ENCODE measurements at places on chromosomes 5 and 9.

- DNase-seq: no peak
These were observed 364.6 kb upstream of the TRPC7 start for GRCh38 chr5:136729901-136730355.

DNA sequence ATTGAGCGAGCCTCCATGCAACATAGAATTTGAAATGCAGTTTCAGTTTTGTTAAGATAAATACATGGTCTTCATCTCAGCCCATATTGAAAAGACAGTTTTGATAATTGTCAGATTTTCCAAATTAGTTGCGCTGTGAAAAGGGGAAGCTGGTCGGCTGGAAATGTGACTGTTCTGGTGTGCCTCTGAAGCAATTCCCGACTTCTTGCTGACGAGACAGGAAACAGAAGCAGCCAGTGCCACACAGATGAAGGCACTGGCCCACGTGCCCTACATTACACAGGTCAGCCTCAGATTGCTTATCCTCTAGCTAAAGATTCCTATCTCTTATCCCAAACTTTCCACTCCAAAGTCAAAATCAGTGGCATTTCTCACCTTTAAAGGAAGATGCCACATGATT is 214.1 kb upstream of the TLE4 start:
- DNase-seq: no peak

GRCh38 chr9:97673922-97674321 is 23.2 kb downstream of the XPA start:
- no peak for DNase-seq

DNA sequence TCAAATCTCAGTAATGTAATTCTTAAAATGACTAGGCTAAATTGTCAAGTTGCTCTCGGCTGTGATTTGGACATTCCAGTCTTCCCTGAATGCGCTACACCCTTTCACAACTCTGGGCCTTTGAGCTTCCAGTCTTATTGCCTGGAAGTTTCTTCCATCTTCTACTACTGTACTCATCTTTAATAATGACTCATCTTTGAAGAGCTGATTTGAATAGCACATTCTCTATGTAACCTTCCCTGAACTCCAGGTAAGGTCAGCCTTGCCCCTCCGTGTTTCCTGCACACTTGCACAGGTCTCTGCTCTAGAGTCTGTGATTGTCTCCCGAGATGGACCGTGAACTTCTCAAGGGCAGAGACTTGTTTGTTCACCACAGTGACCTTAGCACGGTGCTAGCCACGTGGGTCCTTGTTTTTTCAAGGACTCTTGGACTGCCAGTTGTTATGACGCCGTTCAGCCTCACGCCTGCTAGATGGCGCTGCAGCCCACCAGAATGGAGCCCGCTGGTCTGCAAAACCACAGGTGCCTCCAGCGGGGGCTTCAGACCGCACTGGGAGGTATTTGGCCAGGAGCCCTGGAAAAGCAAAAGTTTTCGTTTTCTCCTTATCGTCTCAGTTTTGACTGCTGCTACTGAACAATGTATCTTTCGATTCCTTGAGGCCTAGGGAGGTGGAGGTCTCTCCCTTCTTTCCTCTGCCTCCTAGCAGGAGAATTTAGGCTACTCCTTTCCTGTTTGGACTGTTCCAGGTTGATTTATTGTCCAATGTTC is 44.4 kb downstream of the SEC61B start:
- DNase-seq: no peak

GRCh38 chr9:72533322-72533721 is 11.9 kb downstream of the TMC1 start:
- DNase-seq: no peak

- no peak for DNase-seq
These were observed 427.6 kb downstream of the IRX1 start for GRCh38 chr5:4023091-4023752.

DNA sequence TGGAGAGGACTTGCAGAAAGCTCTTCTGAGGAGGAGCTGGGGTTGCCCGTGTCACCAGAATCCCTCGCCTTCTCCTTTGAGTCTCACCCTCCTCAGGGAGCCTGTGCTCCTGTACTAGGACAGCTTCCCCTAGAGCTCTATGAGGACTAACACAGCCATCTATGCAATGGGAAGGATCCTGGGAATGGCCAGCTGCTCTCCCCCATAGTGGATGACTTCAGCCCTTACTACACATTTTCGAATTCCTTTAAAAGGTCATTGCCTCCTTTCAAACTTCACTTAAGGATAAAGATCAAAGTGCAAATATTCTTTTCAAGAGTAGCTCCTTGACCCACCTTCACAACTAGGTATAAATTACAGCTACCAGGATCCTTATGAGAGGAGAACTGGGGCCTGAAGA is 55.1 kb downstream of the PRDM6 start:
- DNase-seq: no peak

GRCh38 chr9:38680837-38681445 is 39.0 kb downstream of the FAM240B start:
- no peak for DNase-seq

DNA sequence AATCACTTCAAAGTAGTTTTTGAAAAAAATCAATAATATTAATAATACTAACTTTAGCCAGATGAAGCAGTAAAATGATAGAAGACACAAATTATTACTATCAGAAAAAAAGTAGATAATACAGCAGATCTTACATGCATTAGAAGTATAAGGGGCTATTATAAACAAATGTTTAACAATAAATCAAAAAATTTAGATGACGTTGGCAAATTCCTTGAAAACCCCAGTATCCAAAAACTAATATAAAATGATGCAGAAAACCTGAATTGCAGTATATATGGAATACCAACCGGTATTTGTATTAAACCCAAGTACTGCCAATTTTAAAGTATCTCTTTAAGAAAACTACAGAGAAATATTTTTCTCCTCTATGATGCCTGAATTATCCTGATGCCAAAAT is 573.3 kb upstream of the CTNND2 start:
- DNase-seq: no peak

GRCh38 chr5:180376511-180376910 is 23.4 kb upstream of the GFPT2 start:
- no peak for DNase-seq

- DNase-seq: no peak
These were observed 1085.2 kb upstream of the ARRDC3 start for GRCh38 chr5:92468295-92468694.

- DNase-seq: no peak
These were observed 89.6 kb downstream of the KIF4B start for GRCh38 chr5:155103146-155103545.

DNA sequence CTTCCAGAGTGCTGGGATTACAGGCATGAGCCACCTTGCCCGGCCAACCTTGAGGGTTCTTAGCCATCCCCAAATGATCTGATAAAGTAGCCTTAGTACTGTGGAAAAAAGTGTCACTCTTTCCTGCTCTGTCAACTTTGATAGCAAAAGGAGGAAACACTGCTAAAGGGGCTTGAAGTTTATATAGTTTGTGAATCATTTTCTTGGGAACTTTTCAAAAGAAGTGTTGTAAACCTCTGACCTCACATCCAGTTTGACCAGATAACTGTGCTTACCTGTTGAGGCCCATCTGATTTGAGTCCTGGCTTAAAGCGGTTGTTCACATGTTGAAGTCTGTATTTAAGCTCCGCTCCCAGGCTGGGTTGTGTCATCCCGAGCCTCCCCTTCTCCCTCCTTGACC is 303.3 kb downstream of the DOCK8 start:
- DNase-seq: no peak

DNA sequence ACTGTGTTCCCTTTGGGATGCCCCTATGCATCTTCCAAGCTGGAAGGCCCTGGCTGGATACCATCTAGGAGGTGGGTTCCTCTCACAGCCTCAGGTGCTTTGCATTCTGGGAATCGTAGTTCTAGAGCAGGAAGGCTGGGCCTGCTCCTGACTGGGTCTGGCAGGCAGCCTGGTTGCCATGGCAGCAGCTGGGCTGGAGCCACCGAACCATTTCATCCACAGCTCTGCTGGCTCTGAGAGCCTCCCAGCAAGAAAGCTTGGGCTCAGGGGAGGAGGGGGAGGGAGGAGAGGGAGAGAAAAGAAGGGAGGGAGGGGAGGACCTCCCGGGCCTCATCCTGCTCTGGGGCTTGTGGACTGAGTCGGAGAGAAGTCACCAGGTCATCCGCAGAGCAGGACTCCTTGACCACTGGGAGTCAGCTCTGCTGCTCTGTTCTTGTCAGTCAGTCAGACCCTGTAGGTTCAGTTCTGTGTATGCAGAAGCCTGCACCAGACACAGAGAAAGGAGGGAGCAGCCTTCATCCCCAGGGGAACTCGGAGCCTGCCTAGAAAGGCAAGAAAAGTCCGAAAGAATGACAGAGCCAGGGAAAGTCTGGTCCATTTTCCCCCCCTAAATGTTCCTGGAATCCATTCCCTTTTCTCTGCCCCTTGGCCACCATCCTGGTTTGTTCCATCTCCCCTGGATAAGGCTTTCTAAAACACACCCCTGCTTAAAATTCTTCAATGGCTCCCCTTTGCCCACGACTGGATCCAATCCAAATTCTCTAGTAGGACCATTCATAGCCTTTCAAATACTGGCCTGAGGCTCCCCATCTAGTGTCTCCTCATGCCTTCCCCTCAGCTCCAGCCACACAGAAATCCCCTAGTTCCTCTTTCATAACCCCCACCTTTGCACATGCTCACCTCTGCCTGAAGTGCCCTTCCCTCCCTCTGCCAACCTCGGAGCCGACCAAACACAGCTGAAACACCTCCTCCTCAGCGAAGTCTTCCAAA is 65.4 kb upstream of the ARAP3 start:
- no peak for DNase-seq

DNA sequence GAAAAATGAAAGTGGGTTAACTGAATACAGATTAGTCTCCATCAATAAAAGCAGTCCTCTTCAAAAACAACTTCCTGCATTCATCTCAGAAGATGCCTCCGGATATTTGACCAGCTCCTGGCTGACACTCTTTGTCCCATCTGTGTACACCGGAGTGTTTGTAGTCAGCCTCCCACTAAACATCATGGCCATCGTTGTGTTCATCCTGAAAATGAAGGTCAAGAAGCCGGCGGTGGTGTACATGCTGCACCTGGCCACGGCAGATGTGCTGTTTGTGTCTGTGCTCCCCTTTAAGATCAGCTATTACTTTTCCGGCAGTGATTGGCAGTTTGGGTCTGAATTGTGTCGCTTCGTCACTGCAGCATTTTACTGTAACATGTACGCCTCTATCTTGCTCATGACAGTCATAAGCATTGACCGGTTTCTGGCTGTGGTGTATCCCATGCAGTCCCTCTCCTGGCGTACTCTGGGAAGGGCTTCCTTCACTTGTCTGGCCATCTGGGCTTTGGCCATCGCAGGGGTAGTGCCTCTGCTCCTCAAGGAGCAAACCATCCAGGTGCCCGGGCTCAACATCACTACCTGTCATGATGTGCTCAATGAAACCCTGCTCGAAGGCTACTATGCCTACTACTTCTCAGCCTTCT is 16.6 kb downstream of the F2R start:
- no peak for DNase-seq

DNA sequence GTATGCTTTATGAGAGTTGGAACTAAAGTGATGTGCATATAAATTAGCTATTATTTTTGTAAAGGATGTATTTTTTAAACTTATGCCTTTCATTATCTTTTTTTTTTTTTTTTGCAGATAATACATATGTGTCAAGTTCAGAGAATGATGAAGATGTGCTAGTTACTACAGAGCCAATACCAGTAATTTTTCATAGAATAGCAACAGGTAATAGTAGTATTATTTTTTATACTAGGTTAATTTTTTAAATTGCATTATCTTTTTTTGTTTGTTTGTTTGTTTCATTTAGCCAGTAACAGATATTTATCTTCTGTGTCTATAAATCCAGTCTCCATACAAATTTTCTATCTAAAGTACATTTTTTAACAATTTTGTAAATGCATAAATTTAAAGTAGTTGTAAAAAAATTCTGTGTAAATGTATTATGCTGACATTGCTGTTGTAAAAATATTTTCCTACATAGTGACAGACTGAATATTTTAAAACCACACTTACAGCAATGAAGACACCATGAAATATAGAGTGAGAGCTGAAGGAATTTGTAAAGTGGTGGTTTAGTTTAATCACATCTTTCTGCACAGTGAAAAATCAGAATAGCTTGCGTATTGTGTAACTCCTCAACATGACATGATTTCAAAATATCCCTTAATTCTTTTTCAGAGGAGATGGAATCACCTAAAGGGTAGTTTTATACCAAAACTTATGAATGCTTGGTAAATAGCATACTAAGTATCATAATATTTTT is 93.3 kb downstream of the PARP8 start:
- DNase-seq: no peak

GRCh38 chr5:88665750-88666215 is 217.2 kb downstream of the MEF2C start:
- no peak for DNase-seq

- no peak for DNase-seq
These were observed 6.1 kb upstream of the AP3B1 start for GRCh38 chr5:78300464-78301045.

DNA sequence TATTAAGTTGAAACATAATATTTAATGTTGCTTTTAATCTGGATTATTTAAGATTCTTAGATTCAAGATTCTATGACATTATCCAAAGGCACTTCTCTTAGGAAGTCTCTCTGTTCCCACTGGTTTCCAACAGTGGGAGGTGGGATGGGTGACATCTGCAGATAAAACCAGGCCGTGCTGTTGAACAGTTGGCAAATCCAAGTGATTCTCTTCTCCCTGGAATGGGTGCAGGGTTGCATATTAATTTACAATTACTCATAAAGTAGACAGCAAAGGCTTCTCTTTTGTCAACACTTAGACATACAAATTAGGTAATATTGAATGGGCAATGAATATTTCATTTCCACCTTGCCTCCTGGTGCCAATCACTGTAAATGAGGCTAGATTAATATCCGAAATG is 233.7 kb upstream of the IL12B start:
- no peak for DNase-seq

GRCh38 chr5:133779828-133780475 is 167.6 kb upstream of the FSTL4 start:
- DNase-seq: no peak

- DNase-seq: no peak
These were observed 449.5 kb downstream of the AGTPBP1 start for GRCh38 chr9:85292261-85292660.

GRCh38 chr5:83058726-83059125 is 18.5 kb downstream of the TMEM167A start:
- DNase-seq: no peak

GRCh38 chr5:82635561-82636288 is 357.6 kb upstream of the RPS23 start:
- no peak for DNase-seq

DNA sequence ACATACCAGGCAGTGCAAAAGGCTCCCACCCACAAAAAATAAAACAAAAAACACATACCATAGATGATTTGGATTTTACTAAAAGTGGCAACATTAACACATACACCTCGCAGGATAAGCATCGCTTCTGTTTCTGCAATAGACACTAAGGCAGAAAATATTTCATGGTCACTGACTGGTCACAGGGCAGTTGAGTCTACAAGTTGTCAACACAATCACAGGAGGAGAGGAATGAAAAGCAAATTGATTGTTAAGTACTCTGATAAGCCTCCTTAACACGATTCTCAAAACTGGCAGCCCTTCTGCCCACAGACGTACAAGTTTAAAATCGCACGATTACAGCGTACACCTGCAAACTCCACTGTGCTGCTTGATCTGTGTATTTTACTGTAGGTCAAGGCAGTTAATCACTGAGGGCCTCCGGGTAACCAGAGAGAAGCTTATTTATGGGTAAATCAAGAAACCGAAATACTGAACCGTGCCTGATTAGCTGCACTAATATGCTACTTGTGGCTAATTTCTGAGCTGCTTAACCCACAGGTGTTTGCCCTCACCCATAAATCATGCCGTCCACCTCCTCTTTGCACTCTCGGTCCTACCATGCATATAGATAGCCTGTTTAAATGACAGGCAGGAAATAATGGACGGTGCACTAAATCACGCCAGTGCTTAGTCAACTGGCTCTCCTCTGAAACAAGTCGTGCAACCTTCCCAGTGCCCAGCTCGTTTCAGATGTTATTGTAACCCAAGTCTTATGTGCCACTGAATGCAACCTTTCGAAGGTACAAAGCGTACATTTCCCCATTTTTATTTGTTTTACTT is 659.4 kb upstream of the ADAMTS16 start:
- DNase-seq: no peak

Measured in cortex of kidney (tissue), 1 donor.